ENCODE measurements at places on chromosomes 7 and 10.
A peak's percentile ranks its signal among the peaks of the same experiment; 100 is the strongest.

DNA sequence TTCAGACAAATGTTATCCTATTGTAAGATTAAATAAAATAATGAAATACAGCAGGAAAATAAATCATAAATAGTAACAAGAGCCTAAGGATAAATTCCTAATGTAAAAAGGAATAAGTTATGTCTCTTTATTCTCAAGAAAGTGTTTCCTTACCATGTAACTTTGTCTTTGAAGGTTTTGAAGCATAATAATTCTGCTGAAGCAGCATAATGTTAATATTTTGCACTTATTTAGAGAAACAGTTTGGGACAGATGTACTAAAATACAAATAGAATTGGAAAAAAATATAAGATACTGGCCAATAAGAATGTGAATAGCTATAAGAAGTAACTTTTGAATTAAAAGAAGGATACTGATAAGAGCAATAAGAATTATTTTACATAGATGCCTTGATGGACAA is 45.7 kb downstream of the GRM3 start:
- no peak for DNase-seq

- no peak for DNase-seq
Observed at GRCh38 chr7:137652721-137653120, 194.1 kb downstream of the DGKI start.

GRCh38 chr7:139631520-139632031 is 108.1 kb downstream of the CLEC2L start:
- no peak for DNase-seq

DNA sequence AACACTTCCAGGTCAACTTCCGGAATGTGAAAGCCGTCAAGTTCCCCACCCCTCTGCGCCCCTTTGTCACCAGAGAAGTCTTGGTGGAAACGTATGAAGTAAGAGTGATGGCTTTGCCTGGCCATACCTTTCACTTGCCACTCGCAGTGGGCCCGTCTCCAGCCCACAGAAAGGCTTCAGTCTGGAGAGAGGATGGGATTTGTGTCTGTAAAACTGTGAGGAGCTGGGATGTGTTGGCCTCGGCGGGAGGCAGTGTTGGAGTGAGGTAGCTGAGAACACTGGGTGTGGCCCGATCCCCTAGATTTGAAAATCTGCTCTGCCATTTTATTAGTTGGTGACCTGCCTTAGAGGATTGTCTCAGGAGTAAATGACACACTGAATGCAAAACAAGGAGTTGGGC is 6.4 kb downstream of the ADCK2 start:
- no peak for DNase-seq

GRCh38 chr10:106795619-106796018 is 368.9 kb downstream of the SORCS1 start:
- peak; percentile 26 for DNase-seq

DNA sequence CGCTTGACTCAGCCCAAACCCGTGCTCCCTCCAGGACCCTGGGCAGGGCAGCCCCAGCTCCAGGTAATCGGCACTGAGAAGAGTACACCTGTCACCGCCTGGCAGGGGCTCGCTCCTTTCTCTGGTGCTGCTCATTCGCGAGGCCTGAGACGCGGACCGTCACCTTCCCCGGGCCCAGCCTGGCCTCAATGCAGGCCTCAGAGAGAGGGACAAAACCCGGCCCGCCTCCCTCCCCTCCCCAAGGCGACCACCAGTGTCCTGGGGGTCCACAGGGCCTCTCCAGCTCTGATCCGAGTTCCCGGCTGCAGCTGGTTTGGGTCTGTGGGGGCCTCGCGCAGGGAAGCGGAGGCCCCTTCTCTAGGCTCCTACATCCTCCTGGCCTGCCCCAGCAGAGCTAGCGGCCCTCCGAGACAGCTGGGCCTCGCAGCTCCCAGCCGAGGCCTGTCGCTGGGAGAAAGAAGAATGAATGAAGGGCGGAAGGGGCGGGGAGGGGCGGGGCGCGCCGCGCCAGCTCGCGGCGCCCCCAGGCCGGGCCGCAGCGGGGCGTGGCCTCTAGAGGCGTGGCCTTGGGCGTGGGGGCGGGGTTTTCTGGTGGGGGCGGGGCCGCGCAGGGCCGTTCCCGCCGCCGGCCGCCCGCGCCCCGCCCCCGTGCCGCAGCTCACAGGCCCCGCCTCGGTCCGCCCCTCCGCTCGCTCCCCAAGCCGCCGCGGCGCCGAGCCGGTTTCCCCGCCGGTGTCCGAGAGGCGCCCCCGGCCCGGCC is at the start of gene LIMK1:
Gene LIMK1, plus strand, starts transcription at position 688 of the 760 bp plus-strand sequence. CDS start 187 bp downstream, outside the sequence.
- peak; percentile 90 for DNase-seq

GRCh38 chr10:43306899-43307298 is 40.0 kb upstream of the RASGEF1A start:
- no peak for DNase-seq

DNA sequence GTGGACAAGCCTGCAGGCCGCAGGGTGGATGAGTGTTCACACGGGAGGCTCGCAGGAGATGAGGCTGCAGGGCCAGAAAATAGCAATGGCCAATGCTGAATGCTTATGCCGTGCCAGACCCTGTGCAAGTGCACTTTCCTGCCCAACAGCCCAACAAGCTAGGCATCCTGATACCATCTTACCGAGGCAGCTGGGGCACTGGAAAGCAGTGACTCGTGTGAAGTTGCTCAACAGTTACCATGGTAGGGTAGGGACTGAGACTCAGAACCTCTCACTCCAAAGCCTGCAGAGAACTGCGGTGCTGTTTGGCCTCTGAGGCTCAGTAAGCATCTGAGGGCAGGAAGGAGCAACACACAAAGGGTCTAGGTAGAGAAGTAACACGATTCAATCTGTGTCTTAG is 43.7 kb downstream of the JAZF1 start:
- DNase-seq, result no peak

DNA sequence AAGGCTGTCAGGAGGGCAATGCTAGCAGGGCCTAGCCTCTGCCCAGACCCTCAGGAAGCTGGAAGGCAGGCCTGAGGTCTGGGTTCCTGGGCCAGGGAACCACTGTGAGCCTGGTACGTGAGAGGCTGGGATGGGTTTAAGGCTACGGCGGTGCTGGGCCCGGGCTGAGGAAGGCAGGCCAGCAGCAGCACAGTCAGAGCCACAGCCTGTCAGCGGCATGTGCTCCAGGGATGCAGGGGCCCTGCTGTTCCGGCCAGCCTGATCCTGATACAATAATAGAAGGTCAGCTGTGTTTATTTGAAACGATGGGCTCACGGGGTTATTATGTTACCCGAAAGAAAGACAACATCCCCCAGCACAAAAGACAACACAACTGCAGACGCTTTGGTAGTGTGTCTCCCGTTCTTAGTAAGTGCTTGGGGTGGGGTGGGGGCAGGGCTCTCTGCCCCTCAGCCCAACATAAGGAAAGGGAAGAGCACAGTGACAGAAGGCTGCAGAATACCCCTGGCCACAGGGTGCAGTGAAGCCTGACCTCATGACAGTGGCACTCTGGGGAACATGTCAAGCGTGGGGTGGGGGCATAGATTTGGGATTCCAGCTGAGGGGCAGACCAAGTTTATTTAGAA is 95.0 kb downstream of the COL13A1 start:
- no peak for DNase-seq

- DNase-seq, result no peak
Observed at GRCh38 chr10:28875549-28876081, 198.3 kb downstream of the BAMBI start.

DNA sequence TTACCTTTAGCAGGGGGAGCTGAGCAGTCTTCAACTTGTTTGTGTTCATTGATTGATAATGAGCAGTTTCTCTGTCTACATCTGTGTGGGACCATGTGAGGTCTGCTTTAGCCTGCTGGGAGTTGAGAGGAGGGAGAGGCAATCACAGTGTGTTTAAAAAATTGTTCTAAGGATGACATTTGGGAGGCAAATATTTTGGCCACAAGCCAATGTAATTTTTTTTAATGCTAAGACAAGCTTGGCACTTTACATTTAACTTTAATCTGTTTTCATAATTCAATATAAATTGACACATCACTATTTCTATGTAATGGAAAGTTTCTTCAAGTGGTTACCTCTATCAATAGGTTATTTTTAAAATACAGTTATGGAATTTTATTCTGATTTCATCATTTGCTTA is 55.9 kb upstream of the SEMA3A start:
- peak; percentile 17 for DNase-seq

DNA sequence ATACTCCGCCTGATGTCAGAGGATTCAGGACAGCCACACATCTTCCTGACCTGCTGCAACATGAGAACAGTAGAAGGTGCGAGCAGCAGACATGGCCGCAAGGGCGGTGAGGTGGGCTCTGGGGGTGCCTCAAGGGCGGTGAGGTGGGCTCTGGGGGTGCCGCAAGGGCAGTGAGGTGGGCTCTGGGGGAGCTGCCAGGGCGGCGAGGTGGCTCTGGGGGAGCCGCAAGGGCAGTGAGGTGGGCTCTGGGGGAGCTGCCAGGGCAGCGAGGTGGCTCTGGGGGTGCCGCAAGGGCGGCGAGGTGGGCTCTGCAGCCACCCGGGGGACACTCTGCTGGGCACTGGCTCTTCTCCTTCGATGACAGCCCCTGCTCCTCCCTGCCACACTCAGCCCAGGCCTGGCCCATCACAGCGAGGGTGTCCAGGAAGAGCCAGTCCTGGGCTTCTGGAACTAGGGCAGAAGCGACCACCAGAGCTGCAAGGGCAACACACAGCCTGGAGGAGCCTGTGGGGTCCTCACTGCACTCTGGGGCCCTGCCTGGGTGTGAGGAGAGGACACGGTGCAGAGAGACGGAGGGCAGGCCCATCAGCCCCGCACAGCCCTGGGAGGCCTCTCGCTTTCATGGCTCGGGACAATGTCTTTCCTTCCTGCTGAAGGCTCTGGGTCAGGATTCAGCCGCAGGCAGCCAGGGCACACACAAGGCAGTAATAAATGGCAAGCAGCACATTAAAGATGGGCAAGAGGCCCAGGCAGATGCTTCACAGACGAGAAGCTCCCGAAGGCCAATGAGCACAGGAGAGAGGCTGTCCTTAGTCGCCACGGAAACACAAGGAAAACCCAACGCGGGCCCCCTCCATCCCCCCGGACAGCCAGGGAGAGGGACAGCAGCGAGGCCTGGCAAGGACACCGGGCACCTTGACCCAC is 42.5 kb downstream of the STK32C start:
- no peak for DNase-seq

- DNase-seq, result no peak
Observed at GRCh38 chr7:142773937-142774744, 3.4 kb downstream of the PRSS2 start.

DNA sequence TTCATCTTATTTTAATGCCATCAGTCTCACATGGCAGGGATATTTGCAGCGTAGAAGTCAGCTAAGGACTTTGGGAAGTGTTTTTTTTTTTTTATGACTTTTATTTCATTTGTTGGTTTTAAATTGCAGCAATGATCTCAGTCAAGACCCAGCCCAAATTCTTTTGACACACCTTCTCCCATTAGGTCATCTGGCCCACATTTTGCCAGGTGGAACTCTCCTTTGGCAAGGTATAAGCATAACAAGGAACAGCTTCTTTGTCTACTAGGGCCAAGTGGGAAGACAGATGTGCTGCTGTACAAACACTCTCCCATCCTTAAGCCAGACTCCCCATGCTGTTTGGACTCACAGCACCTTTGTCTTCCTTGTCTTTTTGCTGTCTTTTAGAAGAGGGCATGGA is 41.8 kb downstream of the PLEKHA8 start:
- DNase-seq, result no peak

- DNase-seq, result no peak
Observed at GRCh38 chr7:80666376-80666775, 27.9 kb downstream of the CD36 start.

DNA sequence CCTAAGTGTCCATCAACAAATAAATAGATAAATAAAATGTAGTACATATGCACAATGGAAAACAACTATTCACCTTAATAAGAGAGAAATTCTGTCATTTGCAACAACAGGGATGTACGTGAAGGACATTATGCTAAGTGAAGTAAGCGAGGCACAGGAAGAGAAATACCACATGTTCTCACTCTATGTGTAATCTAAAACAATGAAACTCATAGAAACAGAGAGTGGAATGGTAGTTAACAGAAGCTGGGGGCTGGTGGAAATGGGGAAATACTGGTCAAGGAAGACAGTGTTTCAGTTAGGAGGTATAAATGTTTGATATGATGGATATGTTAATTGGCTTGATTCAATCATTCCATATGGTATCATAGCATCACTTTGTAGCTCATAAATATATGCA is 43.1 kb downstream of the ARL4A start:
- no peak for DNase-seq

DNA sequence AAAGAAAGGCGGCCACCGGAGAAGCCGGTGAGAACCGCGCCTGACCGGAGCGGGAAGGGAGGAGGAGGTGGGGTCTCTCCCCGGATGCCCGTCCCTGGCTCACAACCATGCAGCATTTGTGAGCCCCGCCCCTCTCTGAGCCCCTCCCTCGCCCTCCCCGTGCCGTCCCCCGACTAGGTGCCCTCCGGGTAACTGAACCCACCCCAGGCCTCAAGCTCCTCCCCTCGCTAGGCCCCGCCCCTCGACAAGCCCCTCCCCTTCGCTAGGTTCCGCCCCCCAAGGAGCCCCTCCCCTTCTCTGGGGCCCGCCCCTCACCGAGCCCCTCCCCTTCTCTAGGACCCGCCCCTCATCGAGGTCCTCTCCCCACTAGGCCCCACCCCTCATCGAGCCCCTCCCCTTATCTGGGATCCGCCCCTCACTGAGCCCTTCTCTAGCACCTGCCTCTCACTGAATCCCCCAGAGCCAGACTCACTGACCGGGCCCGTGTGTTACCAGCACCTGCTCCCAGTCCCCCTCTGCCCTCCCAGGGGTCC is 42.2 kb upstream of the HSPB1 start:
- DNase-seq, result peak; percentile 85

DNA sequence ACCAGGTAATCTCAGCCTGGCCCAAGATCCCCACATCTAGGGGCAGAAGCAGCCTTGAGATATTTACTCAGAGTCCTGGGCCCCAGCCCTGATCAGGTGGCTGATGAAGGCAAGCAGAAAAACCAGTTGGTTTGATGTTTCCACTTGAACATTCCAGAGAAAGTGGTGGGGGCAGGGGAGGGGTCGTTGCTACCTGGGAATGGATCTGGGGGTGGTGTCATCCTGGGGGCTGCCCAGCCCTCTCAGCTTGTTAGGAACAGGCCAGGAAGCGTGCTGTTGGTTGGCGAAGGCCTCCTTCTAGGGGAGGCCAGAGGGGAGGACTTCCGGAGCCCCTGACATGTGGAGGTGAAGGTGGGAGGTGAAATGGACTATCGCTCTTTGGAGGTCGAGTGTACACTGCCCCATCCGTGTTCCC is 3.7 kb upstream of the ABHD11 start:
- DNase-seq, result no peak

DNA sequence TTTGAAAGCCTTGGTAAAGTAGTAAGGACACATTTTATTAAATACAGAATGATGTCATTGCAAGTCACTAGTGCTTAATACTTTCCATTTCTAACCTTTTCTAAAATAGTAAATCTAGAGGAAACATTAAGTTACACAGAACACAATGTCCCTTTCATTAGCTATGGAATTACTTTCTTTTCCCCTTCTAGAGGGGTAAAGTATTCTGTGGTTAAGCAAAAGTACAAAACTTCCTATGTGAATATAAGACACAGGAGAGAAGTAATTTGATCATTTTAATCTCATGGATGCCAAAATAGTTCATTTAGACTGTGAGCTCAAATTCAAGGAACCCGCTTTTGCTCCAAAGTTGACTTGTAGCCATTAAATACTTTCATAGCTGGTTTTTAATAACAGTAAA is 49.8 kb downstream of the SEMA3E start:
- DNase-seq, result no peak

All from NAMALWA (cell line).